ENCODE measurements at places on chromosomes 12 and 14. TPM values are rescaled to one million over a fixed set of nuclear protein-coding genes. Genes with fewer than 3 reads are reported as not detected.
A peak's percentile ranks its signal among the peaks of the same experiment; 100 is the strongest.

The SOAT2 gene
- total RNA-seq: not detected

DNA sequence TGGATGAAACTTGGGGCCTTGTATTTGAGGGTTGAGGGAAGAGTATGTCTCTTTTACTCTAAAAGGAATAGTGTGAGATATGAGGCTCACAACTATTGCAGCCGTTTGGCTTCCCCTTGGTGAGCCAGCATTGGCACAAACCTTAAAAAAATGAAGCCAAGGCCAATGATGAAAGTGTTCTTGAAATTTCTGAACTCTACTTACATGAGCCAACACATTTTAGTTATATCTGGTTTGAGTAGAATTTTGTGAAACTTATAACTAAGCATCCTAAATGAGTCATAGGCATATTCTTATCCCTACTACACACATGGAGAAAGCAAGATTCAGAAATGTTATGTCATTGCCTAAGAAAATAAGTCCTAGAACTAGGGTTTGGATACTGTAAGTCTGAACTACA, 55.3 kb upstream of the ACSS3 start:
- peak; percentile 80 for DNase-seq

DNA sequence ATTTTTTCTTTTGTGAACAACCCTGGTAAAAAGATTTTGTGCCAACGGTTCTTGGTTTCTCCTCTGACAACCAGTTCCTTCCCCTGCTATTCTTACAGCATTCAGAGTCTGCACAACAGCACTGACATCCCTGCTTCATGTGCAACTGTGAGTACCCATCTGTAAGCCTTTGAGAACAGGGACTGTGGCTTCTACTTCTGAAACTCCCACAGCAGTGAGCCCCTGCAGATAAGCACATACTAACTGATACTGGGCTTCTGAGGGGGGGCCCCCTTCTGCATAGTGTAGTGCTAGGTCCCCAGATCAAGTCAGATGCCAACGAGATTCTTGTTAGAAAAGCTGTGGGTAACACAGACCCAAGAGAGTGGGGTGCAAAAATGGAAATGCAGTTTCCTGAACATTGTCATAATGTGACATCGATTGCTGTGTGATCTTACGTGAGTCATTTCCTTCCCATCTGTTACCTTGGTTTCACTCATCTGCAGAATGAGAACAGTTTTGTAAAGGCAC, 11.1 kb upstream of the NINJ2 start:
- DNase-seq: no peak

DNA sequence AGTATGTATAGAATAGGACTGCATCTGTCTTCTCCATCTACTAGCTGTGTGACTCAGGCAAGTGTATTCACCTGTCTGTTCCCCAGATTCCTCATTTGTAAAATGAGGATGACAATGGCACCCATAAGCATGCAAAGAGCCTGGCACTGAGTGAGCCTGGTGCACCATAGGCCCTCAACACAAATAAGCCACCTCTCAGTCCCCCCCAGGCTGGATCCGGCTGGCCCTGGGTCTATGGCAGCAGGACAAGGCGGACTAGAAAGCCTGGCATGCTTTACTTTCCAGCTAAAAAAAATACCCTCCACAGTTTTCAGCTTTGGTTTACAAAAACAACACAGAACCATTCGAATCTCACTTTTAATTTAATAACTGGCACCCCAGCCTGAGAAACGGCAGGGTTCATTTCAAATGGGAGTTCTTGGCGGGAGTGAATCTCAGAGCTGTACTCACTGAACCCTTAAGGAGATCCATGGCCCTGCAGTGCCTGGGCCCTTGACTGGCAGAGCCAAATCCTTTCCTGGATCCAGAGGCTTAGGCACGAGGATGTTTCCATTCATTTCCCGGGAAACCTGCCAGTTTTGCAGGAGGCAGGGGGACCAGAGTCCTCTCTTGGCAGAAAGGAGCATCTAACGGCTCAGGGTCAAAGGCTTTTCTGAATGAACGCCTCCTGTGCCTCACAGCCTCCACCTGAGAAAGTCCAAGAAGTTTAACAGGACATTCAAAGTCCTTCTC, 17.7 kb downstream of the SYNE3 start:
- peak; percentile 46 for DNase-seq

DNA sequence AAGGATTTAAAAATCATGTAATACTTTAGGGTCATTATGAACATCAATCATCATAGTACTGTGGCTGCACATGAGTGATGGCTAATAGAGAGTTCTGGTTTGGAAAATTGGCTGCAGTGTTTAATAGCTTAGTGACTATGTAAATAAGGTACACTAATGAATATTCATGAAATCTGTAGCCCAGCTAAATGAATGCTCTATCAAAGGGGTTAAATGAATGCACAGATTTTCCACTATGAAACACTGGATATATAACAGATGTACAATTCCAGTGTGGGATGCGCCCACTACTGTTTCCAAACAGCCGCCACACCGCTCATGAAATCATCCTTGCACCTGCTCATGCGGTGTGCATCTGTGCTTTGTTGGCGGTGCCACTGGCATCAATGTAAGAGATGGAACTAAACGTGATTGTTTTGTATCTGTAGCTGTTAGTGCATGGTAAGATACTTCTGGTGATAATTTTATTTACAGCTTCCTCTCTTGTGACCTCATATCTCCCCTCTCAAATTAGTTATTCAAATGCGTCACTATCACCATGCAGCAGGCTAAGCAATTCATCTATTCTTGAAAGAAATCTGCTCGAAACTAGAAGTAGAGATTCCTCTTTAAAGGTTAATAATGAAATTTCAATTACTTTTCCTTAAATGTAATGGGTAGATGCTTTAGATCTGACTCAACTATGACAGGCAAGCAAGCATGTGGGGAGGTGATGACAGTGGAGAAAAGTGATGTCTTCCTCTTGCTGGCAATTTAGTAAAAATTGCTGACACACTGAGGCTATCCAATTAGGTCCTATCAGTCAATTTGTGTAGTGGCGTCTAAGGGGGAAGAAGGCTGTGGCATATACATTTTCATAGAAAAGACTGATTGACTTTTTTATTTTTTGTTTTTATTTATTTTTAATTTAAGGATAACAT, 433.6 kb downstream of the AEBP2 start:
- no peak for DNase-seq

GRCh38 chr12:131710464-131711457, at the start of gene SFSWAP:
Gene SFSWAP, plus strand, starts transcription at chr12:131711090. Its CDS starts 140 bp downstream, at chr12:131711230.
- peak; percentile 83 for DNase-seq

The CMA1 gene
- not detected for total RNA-seq

- no peak for DNase-seq
Observed at GRCh38 chr14:67683842-67684241, 9.4 kb upstream of the VTI1B start.

- peak; percentile 73 for DNase-seq
Observed at GRCh38 chr12:113149361-113150150, at the start of gene CFAP73. Gene CFAP73, plus strand, starts transcription at chr12:113149724. Its CDS starts 134 bp downstream, at chr12:113149858.
